Dermis blood vessel endothelial cell (primary cell): ENCODE measurements at places on chromosomes 3 and 15. TPM values are rescaled to one million over a fixed set of nuclear protein-coding genes. Genes with fewer than 3 reads are reported as not detected.

The PLA1A gene
- total RNA-seq = 2.4 and 14.8 TPM in 2 replicates

The GOLGA8T gene
- total RNA-seq = 0.05 TPM in 1 of 2 replicates, not detected in the other

The ZBBX gene
- total RNA-seq = 0.05 TPM in 1 of 2 replicates, not detected in the other

The ZNF620 gene
- 7.4 and 9.7 TPM in 2 replicates for total RNA-seq

The GPR62 gene
- total RNA-seq = not detected in 2 replicates

The COLQ gene
- total RNA-seq = 1.0 and 1.2 TPM in 2 replicates

The CLDN16 gene
- total RNA-seq = 0.09 and 0.34 TPM in 2 replicates

The GPR149 gene
- not detected in 2 replicates for total RNA-seq

The BAHD1 gene
- total RNA-seq = 9.5 and 12.0 TPM in 2 replicates

The HRG gene
- not detected in 2 replicates for total RNA-seq

The ADIPOQ gene
- total RNA-seq = not detected in 2 replicates

The ADAMTS9 gene
- 80.3 and 86.0 TPM in 2 replicates for total RNA-seq

The RHCG gene
- total RNA-seq = not detected in 2 replicates

The PRRT3 gene
- 0.68 and 0.84 TPM in 2 replicates for total RNA-seq

The AVEN gene
- 23.9 and 32.2 TPM in 2 replicates for total RNA-seq

The MAN2C1 gene
- total RNA-seq = 102 and 192 TPM in 2 replicates

The FETUB gene
- total RNA-seq = not detected in 2 replicates

The C3orf22 gene
- not detected in 2 replicates for total RNA-seq

The SLC6A20 gene
- total RNA-seq = not detected in 2 replicates

The VILL gene
- total RNA-seq = 8.0 and 8.7 TPM in 2 replicates

The STAC gene
- 0.37 and 1.2 TPM in 2 replicates for total RNA-seq

The CX3CR1 gene
- total RNA-seq = not detected in 2 replicates

The STRIT1 gene
- total RNA-seq = not detected in 2 replicates

The DOCK3 gene
- under 0.01 TPM in 1 of 2 replicates, not detected in the other for total RNA-seq

The SMAD3 gene
- total RNA-seq = 16.5 and 29.9 TPM in 2 replicates

The SNURF gene
- 5.0 and 7.5 TPM in 2 replicates for total RNA-seq

The CIB2 gene
- 1.5 and 2.5 TPM in 2 replicates for total RNA-seq

The FYTTD1 gene
- total RNA-seq = 73.2 and 110 TPM in 2 replicates
